Esophagus muscularis mucosa (tissue), 4 donors: ENCODE measurements at places on chromosomes 11 and 22. TPM values are rescaled to one million over a fixed set of nuclear protein-coding genes. Genes with fewer than 3 reads are reported as not detected.

Gene HEPN1
- not detected for total RNA-seq

Gene OR52H1
- not detected for total RNA-seq

Gene CHRM4
- total RNA-seq, result 1.5 TPM

Gene RAC2
- 6.5 TPM for total RNA-seq

Gene SPDYC
- not detected for total RNA-seq

Gene SDHAF2
- total RNA-seq, result 29.0 TPM

Gene OR4S1
- total RNA-seq, result not detected

Gene C11orf52
- total RNA-seq, result 1.8 TPM

Gene TECTA
- total RNA-seq, result 0.80 TPM

- H3K36me3 ChIP-seq, result no peaks in the 10 kb centered on the region
- H3K4me3 ChIP-seq, result no peak overlapping the region
- DNase-seq, result no peak
- no peaks in the 10 kb centered on the region for H3K4me1 ChIP-seq
- H3K27me3 ChIP-seq, result no peaks in the 10 kb centered on the region
- no peak overlapping the region for H3K27ac ChIP-seq
These were observed 43.0 kb upstream of the CCDC134 start for GRCh38 chr22:41757502-41757901.

- H3K27me3 ChIP-seq, result no peaks in the 10 kb centered on the region
- H3K4me1 ChIP-seq, result no peaks in the 10 kb centered on the region
- no peak for DNase-seq
- H3K36me3 ChIP-seq, result no peaks in the 10 kb centered on the region
These were observed 64.1 kb upstream of the BIRC3 start for GRCh38 chr11:102253020-102253715.

DNA sequence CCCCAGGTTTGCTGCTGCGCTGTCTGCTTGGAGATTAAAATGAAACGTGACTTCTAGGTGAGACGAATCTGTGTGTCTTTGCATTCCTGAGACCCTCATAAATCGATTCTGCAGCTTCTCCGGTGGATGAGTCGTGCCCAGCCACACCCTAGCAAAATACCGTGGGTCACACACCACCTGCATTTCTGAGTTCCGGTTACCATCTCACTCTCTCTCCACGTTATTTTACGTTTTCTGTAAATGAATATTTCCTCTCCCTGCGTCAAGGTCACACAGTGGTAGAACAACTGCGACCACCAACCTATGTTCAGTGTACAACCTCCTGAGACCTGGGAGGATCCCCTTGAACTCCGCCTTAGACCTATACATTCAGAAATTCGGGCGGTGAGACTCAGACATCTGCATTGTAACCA, 1.1 kb downstream of the YWHAH start:
- peaks cover 49% of the 10 kb centered on the region for H3K4me1 ChIP-seq
- peak overlapping the region; percentile 81 for H3K4me3 ChIP-seq
- H3K27me3 ChIP-seq, result no peaks in the 10 kb centered on the region
- peak overlapping the region; percentile 99 for H3K27ac ChIP-seq
- H3K36me3 ChIP-seq, result peaks cover 23% of the 10 kb centered on the region

DNA sequence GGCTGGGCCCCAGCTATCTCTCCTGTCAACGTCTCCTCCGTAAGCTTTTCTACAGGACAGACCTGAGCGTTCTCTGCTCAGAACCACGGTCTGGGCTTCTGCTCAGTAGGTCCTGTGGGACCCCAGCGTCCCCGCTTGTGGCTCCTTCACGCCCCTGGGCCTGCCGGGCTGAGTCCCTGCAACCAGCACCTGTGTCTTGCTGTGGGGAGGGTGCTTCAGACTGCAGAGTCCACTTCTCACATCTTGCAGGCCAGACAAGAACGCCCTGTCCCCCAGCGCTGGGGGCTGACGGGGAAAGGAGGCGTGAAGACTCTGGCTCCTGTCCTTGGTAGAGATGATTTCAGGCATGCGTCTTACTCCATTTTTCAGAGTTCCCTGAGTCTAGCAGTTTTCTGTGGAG, 1480.8 kb downstream of the BRD1 start:
- no peaks in the 10 kb centered on the region for H3K36me3 ChIP-seq
- H3K27me3 ChIP-seq, result no peaks in the 10 kb centered on the region
- H3K4me1 ChIP-seq, result no peaks in the 10 kb centered on the region
- H3K4me3 ChIP-seq, result no peak overlapping the region
- no peak for DNase-seq

- H3K27me3 ChIP-seq, result no peaks in the 10 kb centered on the region
- no peak for DNase-seq
- peaks cover 16% of the 10 kb centered on the region for H3K36me3 ChIP-seq
- no peak overlapping the region for H3K27ac ChIP-seq
These were observed 37.8 kb downstream of the MRE11 start for GRCh38 chr11:94455861-94456260.

DNA sequence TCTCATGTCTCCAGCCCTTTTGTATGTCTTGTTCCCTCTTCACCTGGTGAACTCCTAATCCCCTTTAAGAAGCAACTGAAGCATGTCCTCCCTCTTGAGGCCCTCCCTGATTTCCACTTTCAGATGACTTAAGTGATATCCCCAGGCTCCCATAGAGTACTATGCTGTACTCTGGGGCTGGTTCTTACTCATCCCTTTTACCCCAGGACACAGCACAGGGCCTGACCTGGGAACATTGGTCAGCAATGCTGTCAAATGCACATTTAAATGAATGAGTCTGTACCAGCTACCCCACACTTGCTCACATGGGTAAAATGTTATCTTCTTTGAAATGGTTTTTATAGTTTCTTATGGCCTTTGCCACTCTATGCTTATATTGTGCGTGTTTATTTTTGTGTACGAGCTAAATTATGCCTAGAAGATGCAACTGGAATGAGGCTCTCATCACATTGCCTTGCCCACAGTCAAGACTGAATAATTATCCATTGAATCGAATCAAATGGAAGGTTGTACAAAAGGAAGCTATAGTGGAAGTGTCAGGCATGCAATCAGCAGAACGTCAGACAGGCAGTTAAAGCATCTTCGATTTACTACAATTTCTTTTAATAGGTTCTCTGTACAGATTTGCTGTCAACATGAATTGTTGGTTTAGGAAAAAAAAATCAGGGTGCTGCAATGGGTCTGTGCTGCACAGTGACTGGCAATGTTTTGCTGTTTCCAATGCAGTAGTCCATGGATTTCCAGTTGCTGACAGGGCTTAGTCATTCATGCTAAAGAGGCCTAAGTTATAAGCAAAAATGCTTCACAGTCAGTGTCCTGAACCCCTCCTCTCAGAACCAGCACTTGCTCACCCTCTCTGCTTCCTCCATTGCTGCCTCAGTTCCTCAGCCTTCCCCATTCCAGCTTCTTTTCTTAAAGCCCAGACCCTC, 79.5 kb downstream of the PARVA start:
- no peaks in the 10 kb centered on the region for H3K27me3 ChIP-seq
- peak overlapping the region; percentile 81 for H3K27ac ChIP-seq
- H3K36me3 ChIP-seq, result no peaks in the 10 kb centered on the region
- H3K4me3 ChIP-seq, result no peak overlapping the region
- no peak for DNase-seq
- peaks cover 99% of the 10 kb centered on the region for H3K4me1 ChIP-seq

DNA sequence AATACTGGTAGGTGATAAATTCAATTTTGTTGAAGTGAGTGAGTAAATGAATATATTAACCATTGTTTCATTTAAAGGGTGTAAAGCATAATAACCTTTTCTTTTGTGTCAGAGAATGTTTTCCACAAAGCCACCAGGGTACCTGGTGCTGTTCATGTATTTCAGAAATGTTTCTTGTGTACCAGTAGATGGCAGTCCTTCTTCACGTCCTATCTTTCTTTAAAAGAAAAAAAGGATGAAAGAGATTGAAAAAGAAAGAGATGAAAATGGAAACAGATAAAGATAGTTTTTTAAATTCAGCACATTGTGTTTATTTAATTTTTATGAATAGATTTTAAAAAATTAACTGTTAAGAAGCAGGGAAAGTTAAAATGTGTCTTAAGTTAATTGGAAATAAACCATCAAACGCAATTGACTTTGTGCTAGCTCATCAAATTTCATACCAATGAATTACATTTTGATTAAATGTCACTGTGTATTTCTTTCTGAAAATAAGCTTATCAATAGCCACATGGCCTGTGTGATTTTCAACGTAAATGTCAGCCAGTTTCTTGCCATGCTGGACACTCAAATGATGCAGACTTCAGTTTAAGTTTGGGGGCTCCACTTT, 65.5 kb upstream of the CHORDC1 start:
- no peak overlapping the region for H3K27ac ChIP-seq
- H3K27me3 ChIP-seq, result no peaks in the 10 kb centered on the region
- no peak overlapping the region for H3K4me3 ChIP-seq
- H3K4me1 ChIP-seq, result no peaks in the 10 kb centered on the region
- DNase-seq, result no peak

GRCh38 chr11:1445741-1446445, 40.7 kb downstream of the MOB2 start:
- no peaks in the 10 kb centered on the region for H3K4me1 ChIP-seq
- no peak overlapping the region for H3K27ac ChIP-seq
- H3K27me3 ChIP-seq, result no peaks in the 10 kb centered on the region
- DNase-seq, result no peak
- H3K36me3 ChIP-seq, result no peaks in the 10 kb centered on the region

- H3K4me3 ChIP-seq, result no peak overlapping the region
- no peak for DNase-seq
- H3K36me3 ChIP-seq, result no peaks in the 10 kb centered on the region
- no peaks in the 10 kb centered on the region for H3K27me3 ChIP-seq
These were observed 8.0 kb downstream of the JAML start for GRCh38 chr11:118216621-118217481.

GRCh38 chr22:27635852-27636251, 165.7 kb downstream of the MN1 start:
- H3K27me3 ChIP-seq, result no peaks in the 10 kb centered on the region
- H3K36me3 ChIP-seq, result no peaks in the 10 kb centered on the region
- no peak overlapping the region for H3K27ac ChIP-seq
- no peak overlapping the region for H3K4me3 ChIP-seq
- H3K4me1 ChIP-seq, result peaks cover 36% of the 10 kb centered on the region
- no peak for DNase-seq

GRCh38 chr11:95611827-95612226, 177.8 kb downstream of the FAM76B start:
- no peaks in the 10 kb centered on the region for H3K36me3 ChIP-seq
- H3K27me3 ChIP-seq, result no peaks in the 10 kb centered on the region
- no peak overlapping the region for H3K27ac ChIP-seq
- no peaks in the 10 kb centered on the region for H3K4me1 ChIP-seq
- DNase-seq, result no peak

GRCh38 chr22:22040908-22041307, 58.3 kb upstream of the TOP3B start:
- no peaks in the 10 kb centered on the region for H3K27me3 ChIP-seq
- no peaks in the 10 kb centered on the region for H3K36me3 ChIP-seq
- no peaks in the 10 kb centered on the region for H3K4me1 ChIP-seq
- no peak for DNase-seq

DNA sequence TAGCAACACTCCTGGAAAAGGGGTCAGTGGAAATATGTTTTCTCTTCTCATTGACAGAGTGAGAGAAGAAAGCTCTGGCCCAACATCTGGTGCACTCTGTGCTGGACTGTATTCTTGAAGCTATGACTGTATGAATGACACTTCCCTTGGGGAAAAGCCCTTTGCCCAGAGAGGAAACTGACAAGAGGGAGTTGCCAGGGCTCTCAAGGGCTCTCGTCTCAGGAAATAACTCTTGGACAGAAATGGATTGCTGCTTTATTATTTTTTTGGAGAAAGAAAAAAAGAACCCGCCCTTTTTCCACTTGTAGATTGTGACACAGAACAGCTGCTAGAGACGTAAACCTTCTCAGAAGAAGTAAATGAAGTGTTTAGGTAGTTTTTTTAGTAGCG, 11.4 kb downstream of the ETS1 start:
- H3K27me3 ChIP-seq, result peaks cover 5% of the 10 kb centered on the region
- H3K4me3 ChIP-seq, result no peak overlapping the region
- H3K27ac ChIP-seq, result peak overlapping the region; percentile 25

GRCh38 chr11:14347991-14348390, 11.0 kb downstream of the RRAS2 start:
- no peak overlapping the region for H3K4me3 ChIP-seq
- H3K27me3 ChIP-seq, result no peaks in the 10 kb centered on the region
- H3K27ac ChIP-seq, result no peak overlapping the region
- H3K4me1 ChIP-seq, result peaks cover 3% of the 10 kb centered on the region

DNA sequence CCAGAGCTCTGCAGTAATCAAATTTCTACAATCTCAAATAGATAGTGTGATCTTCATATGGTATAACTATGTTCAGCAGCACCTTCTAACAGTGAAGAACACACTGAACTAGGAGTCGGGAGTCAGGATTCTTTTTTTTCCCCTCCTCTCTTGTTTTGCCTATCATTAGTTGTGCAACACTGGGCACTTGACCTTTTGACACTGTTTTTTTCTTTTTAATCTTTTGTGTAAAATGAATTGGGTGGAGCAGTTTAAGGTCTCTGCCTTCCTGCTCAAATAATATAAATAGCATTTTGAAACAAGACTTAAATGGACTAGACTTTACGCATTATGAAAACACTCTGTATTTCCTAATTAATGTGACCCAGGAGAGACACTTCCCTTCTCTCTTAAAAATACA, 39.7 kb downstream of the CTSC start:
- H3K27me3 ChIP-seq, result no peaks in the 10 kb centered on the region
- no peak overlapping the region for H3K4me3 ChIP-seq
- no peaks in the 10 kb centered on the region for H3K36me3 ChIP-seq
- peaks cover 8% of the 10 kb centered on the region for H3K4me1 ChIP-seq
- DNase-seq, result no peak

GRCh38 chr11:132205496-132205895, 835.1 kb downstream of the NTM start:
- H3K36me3 ChIP-seq, result no peaks in the 10 kb centered on the region
- no peaks in the 10 kb centered on the region for H3K27me3 ChIP-seq
- no peak for DNase-seq
- H3K27ac ChIP-seq, result no peak overlapping the region

- H3K4me1 ChIP-seq, result no peaks in the 10 kb centered on the region
- no peaks in the 10 kb centered on the region for H3K36me3 ChIP-seq
- no peak overlapping the region for H3K4me3 ChIP-seq
These were observed 17.3 kb downstream of the KCTD17 start for GRCh38 chr22:37068859-37069258.

DNA sequence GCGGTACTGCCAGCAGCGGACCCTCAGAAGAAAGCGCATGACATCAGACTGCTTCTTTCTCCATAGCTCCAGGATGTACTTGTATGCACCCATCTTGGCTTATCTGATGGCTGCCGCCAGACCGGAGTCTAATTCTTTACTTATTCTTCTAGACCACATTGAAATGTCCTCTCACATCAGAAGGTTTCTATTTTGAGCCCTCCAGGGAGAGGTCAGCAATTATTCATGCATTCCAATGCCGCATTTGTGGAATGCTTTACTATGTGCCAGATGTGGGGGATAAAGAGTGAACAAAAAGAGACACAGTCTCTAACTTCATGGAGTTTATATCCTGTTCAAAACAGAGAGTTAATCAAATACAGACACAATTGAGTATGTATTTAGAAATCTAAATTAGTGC, 230.1 kb downstream of the MIAT start:
- H3K36me3 ChIP-seq, result no peaks in the 10 kb centered on the region
- DNase-seq, result peak; percentile 70
- peaks cover 2% of the 10 kb centered on the region for H3K4me1 ChIP-seq
